ENCODE measurements at places on chromosomes 12 and 14.
A peak's percentile ranks its signal among the peaks of the same experiment; 100 is the strongest.

DNA sequence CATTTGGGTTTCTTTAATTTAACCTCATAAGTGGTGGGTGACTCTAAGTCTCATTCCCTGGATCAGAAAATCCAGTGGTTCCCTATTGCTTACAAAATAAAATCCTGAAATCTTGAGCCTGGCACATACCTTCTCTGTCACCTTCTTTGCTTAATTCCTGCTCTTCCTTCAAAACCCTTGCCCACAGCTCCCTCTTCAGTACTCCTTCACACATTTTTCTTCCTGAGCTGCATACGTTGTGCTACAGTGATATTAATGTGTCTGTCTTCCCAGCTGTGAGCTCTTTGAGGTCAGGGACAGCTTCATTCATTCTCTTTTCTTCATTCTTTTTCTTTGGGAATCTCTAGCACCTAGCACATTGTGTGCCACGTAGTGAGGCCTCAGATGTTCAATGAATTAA is 9.5 kb downstream of the TSPAN11 start:
- no peak for DNase-seq

GRCh38 chr12:54037360-54038283 is 4.8 kb downstream of the HOXC5 start:
- DNase-seq, result no peak

DNA sequence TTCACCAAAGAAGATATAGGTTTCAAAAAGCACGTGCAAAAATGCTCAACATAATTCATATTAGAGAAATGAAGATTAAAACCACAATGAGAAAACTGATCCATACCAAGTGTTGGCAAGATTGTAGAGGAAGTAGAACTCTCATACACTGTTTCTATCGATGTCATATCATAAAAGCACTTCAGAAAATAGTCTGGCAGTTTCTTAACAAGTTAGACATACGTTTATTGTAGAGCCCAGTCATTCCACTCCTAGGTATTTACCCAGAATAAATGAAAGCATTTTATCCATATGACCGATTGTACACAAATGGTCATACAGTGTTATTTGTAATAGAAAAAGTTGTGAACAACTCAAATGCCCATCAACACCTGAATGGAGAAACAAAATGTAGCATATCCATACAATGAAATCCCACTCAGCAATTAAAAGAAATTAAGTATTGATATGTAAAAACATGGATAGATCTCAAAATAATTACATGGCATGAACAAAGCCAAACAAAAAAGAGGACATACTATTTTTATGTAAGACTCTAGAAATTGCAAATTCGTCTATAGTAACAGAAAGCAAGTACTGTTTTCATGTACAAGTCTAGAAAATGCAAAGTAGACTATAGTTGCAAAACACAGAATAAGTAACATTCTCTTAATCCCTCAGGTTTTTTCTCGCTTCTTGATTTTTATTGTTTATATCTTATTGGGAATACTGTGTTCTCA is 41.0 kb downstream of the USP15 start:
- no peak for DNase-seq

DNA sequence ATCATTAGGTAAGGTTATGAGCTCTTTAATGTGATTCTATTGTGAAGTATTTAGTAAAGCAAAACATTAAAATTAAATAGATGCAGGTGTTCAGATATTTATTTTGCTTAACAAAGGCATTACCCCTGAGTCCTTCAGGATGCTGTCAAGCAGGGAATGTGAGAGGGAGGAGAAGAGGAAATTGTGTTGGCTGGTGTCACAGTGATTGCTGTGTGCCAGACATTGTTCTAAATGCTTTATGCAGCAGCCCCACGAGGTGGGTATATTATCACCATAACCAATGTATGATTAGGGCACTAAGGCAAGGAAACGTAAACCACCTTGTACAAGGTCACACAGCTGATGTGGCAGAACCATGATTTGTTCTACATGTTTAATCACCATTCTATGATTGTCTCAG is 80.1 kb downstream of the STAB2 start:
- no peak for DNase-seq

DNA sequence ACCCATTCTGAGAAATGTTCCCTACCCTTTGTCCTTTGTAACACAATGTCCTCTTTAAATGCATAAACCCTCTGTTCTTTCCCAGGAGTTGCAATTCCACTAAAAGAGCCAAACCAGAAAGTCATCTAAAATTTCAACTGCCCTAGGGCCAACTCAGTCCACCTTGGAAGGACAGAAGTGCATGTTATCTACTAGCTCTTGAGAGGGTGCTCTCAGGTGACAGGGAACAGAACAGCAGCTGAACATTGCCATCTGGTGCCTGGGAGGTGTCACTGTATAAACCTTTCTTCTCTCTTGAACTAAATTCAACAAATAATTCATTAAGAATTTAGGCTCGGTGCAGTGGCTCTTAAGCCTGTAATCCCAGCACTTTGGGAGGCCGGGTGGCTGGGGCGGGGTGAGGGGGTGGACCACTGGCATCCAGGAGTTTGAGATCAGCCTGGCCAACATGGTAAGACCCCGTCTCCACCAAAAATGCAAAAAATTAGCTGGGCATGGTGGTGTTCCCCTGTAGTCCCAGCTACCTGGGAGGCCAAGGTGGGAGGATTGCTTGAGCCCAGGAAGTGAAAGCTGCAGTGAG is 10.3 kb upstream of the FERMT2 start:
- no peak for DNase-seq

- no peak for DNase-seq
Measured at GRCh38 chr12:132665794-132666193, 21.3 kb downstream of the POLE start.

GRCh38 chr12:33771889-33772288 is 250.4 kb upstream of the ALG10 start:
- no peak for DNase-seq

DNA sequence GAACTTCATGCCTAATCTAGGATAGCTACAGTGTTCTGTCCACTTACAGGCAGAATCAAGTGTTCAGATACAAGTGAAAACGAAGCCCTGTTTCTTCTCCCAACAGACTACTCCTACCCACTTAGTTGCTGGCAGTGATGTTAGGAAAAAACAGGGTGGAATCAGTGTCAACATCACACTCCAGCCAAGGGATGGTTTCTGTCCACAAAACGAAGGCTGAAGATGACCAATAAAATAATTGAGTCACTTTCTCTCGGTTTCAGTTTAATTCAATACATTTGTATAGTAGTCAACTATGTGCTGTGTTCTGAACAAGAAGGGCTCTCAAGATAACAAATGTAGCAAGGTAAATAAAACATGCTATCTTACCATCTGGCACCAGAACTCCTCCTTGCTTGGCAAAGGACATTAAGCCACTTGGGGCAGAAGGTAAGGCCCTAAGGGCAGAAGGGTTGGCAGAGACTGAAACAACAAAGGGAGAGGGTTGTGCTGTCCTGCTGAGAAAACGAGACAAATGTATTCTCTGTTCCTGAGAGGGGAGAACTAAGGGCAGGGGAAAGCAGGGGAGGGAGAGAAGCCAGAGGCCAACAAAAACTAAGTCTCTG is 393.6 kb downstream of the DPF3 start:
- no peak for DNase-seq

DNA sequence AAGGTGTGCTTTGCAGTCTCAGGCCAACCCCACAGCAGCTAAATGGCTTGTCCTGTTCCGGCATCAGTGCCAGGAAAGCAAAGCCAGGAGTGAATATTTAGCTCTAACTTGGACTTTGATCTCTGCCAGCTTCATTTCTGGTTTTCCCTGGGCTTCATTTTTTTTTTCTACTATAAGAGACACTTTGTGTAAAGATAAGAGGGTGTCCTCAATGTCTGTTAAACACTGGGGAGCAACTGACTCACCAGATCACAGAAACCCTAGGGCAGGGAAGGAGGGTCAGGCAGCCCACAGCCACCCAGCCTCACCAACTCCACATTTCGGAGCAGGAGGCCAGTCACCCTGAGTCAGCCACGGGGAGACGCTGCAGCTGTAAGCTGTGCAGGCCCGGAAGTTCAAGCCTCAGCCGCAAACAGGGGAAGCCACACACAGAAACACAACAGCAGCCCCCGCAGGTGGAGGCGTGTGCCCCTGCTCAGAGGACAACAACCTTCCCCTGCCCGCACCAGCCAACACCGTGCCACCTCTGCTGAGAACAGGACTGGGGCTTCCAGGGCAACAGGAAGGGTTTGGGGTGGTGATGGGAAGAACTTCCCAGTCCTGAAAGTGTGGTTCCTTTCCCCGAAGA is 6.3 kb downstream of the TNFRSF1A start:
- DNase-seq, result peak; percentile 42

DNA sequence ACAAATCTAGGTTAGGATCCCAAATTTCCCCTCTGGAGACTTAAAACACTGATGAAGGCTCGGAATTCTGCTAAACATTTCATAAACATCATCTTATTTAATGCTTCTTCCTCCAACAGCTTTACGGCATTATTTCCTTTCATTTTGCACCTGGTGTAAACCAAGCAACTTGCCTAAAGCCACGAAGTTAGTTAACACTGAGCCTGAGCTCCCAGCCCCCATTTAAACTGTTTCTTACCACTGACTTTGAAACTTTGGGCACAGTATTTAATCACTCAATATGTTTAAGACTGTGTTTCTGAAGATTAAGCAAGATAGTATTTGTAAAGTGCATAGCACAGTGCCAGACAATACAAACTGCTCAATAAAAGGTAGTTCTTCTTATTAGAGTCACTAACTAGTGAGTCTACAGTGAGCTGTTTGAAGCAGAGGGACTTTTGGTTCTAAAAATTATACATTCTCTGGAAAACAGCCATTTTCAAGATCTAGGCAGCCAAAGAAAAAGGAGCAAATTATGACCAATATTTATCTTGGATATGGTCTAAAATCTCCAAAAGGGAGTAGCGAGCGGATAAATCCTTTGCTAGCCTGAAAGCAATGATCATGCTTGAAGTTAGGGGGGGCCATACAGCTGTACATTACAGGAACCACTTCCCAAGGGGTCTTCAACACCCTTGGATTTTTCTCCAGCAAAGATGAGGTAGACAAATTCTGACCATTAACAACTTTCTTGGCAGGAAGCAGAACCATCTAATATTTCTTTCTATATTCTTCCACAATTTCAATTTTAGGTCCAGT is 4.0 kb downstream of the EGLN3 start:
- DNase-seq, result no peak

DNA sequence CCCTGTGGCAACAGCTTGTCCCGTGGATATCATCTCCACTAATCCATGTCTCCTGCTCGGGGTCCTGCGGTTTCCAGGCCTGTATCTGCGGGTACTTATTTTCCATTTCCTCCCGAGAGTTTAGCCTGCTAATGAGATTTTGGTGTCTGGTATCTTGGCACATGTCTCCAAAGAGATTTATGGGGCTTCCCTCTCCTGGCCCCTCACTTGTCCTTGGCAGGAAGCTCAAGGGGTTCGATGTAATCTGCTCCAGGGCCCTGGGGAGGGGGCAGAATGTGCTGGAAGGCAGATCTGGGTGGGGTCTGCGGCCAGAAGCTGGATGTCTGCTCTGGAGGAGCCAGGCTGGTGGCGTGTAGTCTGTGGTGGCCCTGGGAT is 85.7 kb downstream of the KIF26A start:
- DNase-seq, result no peak

Data from hypothalamus (tissue), 51 donors.